ENCODE measurements at places on chromosomes 6 and 20. TPM values are rescaled to one million over a fixed set of nuclear protein-coding genes. Genes with fewer than 3 reads are reported as not detected.

- DNase-seq: no peak
Observed at GRCh38 chr20:49231471-49231870, 12.3 kb downstream of the DDX27 start.

- no peak for DNase-seq
Observed at GRCh38 chr6:132286298-132287019, 114.8 kb downstream of the MOXD1 start.

- DNase-seq: no peak
Observed at GRCh38 chr6:127453845-127454619, 5.2 kb downstream of the KIAA0408 start.

DNA sequence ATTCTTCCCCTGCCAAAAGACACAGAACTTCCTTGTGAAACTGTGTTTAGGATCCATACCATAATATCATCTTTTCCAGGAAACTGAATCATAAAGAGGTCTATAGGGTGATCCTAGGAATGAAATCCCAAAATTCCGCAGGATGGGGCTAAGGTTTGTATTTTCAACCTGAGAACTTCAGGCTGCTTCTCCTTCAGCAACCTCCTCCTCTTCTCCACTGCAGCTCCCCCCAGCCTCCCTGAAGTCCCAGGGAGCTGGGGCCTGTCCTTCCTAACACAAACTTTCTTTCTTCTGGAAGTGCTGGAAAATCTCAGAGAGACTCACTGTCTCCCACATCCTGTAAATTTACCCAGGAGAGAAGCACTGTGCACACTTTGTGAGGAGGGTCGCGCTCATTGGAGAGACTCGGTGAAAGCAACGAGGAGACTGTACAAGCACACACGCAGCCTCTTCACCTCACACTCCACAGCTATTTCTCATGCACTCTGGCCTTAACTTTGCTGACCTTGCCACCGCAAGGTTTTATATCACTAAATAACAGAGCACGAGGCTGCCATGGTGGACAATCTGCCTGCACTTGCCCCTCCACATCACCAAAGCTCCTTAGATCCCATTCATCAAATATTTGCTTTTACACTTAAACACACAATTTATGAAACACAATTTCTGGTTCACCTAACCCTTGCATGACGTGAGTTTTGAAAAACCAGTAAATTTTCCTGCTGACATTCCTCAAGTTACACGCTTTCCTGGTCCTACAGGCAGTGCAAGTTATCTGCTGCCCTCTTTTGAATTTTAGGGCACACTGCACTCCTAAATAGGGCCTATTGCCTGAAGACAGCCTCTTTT, 14.3 kb downstream of the ID4 start:
- DNase-seq: peak; percentile 67

- DNase-seq: no peak
Observed at GRCh38 chr20:34200023-34200422, 41.2 kb upstream of the ASIP start.

HCK gene
- 12.2 TPM for polyA plus RNA-seq

SLC2A10 gene
- 12.0 TPM for polyA plus RNA-seq

NKX2-4 gene
- polyA plus RNA-seq: not detected

PRICKLE4 gene
- polyA plus RNA-seq: 3.7 TPM

DNA sequence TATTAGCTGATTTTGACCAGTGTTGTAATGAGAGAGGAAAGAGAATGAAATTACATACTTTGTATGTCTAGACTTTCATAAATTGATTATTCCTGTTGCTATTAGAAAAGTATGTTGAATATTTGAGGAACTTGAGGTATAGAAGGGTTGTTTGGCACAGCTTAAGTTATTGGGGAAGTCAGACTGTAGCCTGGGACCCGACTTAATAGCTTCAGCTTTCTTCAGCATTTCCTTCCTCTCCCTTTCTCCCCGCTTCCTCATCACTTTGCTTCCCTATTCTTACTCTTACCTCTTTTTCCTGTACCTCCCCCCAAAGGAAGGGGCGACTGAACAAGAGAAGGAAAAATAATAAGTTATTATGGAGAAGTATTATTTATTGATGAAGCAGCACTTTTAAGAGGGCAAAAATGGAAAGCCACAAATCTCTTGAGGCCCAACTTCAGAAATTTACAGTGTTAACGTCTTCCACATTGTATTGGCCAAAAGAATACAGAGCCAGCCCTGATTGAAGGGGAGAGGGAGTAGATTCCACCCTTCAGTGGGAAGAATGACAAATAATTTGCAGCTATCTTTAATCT, 7.4 kb downstream of the SENP6 start:
- no peak for DNase-seq

- no peak for DNase-seq
Observed at GRCh38 chr6:30135147-30135546, 793 bp upstream of the TRIM40 start.

PXMP4 gene
- polyA plus RNA-seq: 12.0 TPM

- DNase-seq: no peak
Observed at GRCh38 chr20:57064836-57065235, 201.6 kb downstream of the BMP7 start.

DNA sequence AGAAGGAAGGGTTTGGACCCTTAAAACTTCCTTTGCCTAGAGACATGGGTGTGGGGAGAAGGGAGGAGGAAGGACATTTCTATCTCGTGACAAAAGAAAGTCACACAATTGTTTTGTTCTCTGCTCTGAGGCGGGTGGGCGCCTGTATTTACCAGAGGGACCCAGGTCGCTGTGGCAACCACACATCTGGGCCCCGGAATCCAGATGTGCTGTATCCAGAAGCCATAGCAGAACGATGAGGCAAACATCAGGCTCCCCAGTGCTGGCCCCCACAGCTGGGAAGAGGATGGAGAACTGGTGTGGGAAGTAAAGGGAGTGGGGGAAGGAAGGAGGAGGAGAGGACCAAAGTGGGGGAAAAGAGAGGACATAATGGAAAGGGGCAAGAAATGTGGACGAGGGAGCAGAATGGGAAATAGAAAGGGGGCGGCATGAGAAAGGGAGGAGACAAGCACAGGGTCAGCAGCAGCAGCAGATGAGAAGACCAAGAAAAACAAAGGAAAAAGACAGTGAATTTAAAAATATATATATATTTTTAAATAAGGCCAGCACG, 3.4 kb upstream of the TNXB start:
- no peak for DNase-seq

- DNase-seq: no peak
Observed at GRCh38 chr6:138162955-138163575, 1.3 kb downstream of the ARFGEF3 start.

RSPO3 gene
- 4.4 TPM for polyA plus RNA-seq

GRCh38 chr6:48994811-48995210, 468.2 kb downstream of the MMUT start:
- no peak for DNase-seq

DNA sequence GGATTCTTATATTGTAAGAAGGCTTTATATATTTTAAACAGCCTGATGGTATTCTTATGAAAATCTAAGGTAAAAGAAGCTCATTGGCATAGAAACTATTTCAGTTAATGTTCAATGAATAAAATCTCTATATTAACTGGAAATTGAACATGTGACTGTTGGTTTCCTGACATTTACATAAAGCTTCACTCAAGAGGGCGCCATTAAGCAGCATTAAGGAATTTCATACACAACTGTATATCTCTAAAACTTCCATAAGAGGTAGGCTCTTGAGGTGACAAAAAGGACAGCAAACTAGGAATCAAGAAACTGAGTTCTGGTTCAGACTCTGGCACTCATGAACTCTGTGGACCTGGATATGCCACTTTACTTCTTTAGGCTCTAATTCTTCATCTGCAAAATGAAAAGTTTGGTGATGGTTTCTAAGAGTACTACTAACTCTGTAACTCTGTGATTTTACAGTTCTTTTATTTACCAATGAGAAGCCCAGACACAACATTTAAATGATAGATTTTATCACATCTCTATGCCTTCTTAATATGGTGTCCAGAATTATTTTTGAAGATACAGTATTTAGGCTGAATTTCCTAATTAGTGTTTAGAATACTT, 147.5 kb downstream of the FLRT3 start:
- no peak for DNase-seq

DNA sequence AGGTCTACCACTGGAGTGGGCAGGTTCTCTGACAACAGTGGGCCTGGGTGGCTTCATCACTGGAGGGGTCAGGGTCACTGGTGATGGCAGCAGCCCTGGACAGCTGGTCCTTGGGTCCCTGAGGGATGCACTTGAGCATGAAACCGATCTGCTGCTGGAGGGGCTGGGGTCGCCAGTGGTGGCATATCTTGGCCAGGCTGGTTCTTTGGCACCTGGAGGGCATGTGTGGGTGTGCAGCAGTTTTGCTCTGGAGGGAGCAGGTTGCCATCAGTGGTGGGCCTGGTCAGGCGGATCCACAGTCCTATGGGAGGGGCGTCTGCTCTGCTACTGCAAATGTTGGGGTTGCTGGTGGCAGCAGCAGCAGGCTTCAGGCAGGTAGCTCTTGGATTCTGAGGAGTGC, 117.0 kb downstream of the AIG1 start:
- DNase-seq: no peak
